AG08395 (cell line): ENCODE measurements at places on chromosomes 6 and 20.

DNA sequence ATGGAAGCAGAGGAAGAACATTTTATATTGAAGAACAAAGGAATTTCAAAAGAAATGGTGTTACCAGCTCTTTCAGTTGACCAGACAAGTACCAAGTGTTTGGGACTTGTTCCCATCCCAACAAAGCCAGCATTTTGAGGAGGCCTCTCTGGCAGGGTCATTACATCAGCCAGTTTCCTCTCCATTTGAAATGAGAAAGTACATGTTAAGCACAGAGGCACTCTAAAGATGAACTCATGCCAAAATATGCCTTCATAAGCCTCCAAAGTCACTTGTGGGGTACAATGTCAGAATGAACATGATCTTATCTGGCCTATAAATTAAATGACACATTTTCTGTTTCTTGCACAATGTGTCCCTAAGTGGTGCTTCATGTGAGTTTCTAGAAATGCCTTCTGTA is 223.9 kb downstream of the PRL start:
- DNase-seq: peak; percentile 5

- DNase-seq: no peak
These were observed 159.2 kb upstream of the COL21A1 start for GRCh38 chr6:56406276-56407269.

DNA sequence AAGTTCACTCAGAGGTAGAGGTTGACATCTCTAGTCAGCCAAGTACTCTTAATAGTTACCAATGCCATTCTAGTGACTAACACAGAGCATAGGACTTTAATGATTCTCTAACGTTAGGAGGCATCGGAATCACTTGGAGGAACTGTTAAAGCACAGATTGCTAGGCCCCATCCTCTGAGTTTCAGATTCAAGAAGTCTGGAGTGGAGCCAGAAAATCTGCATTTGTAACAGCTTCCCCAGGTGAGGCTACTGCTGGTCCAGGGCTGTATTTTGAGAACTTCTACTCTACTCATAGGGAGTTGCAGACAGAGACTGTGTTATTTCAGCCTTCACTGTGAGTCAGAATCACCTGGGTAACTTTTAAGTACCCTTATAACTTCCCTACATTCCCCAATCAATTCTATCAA is 5.7 kb downstream of the LMBRD1 start:
- no peak for DNase-seq

GRCh38 chr6:125781314-125781868 is 9.4 kb upstream of the NCOA7 start:
- peak; percentile 3 for DNase-seq

- DNase-seq: no peak
These were observed 86.8 kb downstream of the COL12A1 start for GRCh38 chr6:75118925-75119515.

GRCh38 chr6:3721810-3722621 is 29.5 kb downstream of the PXDC1 start:
- DNase-seq: peak; percentile 43

DNA sequence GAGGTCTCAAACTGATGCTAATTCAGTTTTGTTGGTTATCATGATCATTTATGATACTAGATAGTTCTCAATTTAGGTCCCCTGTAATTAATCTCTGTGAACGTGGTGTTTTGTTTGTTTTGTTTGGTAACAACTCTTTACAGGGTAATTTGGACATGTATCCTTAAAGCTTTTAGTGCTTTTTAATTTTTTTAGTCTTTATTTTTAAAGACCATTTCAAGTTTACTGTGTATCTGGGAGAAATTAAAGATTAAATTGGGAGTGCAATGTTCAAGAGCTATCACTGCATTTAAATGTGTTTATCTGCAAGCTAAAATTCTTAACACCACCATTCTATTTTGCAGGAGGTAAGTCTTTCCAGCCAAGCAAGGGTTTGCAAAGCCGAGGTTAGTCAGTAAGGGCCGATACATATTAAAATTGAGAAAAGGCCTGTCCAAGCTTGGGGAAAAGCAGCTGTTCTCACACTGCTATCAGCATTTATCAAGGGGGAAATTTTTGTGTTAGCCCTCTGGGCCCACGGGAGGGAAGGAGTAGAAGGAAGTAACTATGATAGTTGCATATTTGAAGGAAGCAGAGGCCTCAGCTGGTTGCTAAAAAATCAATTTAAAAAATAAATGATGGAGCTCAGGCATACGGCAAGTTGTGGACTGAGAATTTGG is 59.3 kb upstream of the ZNF217 start:
- no peak for DNase-seq
